ENCODE measurements at places on chromosomes 6 and 20. TPM values are rescaled to one million over a fixed set of nuclear protein-coding genes. Genes with fewer than 3 reads are reported as not detected.

Gene GJA10
- not detected for total RNA-seq

Gene BIRC7
- not detected for total RNA-seq

Gene GABRR1
- total RNA-seq = not detected

Gene LIN28B
- not detected for total RNA-seq

Gene PRSS35
- 1.3 TPM for total RNA-seq

Gene HCRTR2
- not detected for total RNA-seq

Gene PRICKLE4
- total RNA-seq = 3.5 TPM

Gene CLPSL2
- not detected for total RNA-seq

Gene OR2J3
- not detected for total RNA-seq

Gene MAP3K7
- 40.8 TPM for total RNA-seq

Gene SPTLC3
- 9.0 TPM for total RNA-seq

Gene SLC22A1
- total RNA-seq = 0.31 TPM

Gene OOEP
- total RNA-seq = not detected

DNA sequence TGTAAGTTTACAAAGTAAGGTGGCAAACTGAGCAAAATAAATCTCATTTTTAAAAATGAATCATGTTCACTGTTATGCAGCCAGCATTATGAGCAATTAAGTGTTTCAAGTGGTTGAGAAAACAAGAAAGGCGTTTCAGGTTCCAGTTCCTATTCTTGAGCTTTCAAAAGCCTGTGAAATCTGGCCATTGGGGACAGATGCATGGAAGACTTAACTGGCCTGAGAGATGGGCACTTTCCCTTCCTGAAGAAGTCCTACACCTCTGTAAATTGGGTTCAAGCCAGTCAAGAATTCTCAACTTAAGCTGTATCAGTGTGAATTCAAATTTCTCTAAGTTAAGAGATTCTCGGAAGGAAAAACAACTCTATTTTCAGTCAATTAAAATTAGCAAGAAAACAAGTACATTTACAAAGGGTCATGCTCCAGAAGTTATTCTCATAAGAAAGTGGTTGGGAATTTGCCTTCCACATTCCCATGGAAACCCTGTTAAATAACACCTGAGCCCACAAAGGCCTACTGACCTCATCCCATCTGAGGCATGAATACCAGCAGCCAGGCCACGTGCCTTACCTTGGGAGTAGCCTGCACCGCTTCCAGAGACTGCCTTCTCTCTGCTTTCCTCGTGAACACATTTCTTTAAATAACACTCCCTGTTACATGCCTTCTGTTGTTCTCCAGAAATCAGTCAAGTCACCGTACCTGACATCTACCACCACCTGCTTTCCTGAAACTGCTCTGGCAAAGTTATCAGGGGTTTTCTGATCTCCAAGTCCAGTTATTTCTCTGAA is 19.4 kb downstream of the MAP3K5 start:
- DNase-seq = no peak

GRCh38 chr6:151130329-151130728 is 109.4 kb upstream of the AKAP12 start:
- DNase-seq = no peak

GRCh38 chr6:16949716-16950115 is 152.1 kb upstream of the STMND1 start:
- peak; percentile 46 for DNase-seq

GRCh38 chr20:58569241-58570125 is 54.3 kb upstream of the APCDD1L start:
- no peak for DNase-seq

DNA sequence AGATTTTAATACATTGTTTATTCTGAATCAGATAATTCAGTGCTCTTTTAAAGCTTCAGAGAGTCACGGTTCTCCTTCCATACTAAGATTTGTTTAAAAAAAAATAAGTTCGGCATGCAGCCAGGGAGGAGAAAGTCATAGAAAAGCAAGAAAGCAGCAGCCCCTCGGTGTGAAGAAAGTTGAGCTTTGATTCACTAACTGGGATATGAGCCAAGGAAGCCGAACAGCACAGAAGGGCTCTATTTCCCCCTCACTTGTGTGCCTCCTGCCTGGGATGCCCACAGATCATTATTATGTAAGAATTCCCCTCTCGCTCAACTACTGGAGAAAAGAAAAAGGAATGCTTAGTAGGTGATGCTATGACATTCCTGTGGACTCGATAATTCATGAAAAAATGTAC is 69.3 kb upstream of the SYNJ2 start:
- DNase-seq = peak; percentile 70

DNA sequence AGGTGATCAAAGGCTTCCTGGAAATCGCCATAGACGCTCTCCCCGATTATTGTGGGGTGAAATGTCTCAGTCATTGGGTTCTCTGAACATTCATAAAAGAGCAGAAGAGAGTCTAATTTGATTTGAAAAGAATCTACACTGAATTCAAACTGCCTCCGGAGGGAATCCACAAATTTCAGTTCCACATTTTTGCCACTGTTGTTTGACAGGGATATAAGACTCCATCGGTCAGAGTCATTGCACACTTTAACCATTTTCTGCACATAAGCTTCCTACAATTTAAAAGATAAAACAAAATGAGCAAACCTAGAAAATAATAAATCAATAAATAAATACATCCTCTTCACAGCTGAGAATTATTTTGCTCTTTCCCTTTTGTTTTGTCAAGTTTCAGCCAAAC is 2.3 kb downstream of the TENT5A start:
- DNase-seq = no peak

DNA sequence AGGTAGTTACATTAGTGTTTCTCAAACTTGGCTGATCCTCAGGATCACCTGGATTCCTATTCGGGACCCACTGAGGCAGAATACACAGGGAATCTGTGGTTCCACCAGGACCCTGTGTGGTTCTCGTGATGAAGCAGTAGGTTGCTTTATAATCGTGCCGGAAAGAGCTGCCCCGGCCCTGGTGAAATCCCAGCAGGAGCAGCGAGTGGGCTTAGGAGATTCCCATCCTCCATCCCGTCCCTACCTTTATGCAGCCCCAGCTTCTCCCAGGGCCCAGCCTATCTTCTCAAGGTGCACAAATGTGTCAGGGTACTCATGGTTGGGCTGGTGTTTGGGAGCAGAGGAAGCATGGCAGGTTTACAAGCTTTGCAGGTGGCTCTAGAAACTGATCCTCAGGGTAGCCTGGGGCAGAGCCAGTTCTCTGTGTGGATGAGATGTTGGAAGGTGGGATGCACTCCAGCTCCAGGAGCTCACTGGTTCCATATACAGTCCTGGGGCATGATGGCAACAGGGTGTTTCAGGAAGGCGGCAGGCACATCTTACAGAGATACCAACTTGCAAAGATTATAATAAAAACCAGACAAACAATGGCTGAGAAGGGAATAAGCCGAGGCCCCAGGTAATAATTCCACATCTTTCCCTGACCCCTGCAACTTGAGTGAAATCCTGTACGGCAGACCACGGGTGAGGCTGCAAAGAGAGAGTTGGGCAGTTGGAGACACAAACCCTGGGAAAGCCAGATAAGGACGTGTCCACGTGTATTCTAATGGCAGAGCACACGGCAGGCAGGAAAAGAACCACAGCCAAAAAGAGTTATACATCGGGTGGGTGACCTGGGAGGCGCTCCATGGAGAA is 5.9 kb downstream of the SLC22A1 start:
- DNase-seq = no peak

DNA sequence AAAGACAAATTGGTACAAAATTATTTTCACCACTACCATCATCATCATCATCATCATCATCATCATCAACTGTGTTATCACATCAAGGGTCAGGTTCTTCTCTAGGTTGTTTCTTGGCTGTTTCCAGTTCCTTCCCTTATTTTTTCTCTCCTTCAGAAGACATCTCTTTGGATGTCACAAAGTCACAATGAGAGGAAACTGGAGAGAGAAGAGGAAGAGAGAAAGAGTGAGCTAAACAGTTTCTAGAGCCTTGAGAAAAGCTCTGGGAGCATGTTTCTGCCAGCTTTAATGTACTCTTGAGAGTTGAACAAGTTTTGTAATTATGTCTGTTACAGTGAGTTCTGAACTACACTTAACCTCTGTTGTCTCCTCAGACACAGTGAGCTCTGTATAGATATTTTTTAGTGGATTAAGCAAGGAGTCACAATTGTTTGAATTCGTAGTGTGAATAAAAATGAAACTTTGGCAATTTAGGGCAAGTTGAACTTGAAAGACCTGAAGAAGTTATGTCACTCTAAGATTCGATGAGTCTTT is 123.0 kb upstream of the AKIRIN2 start:
- DNase-seq = no peak

GRCh38 chr6:6620766-6621425 is 32.4 kb downstream of the LY86 start:
- no peak for DNase-seq

GRCh38 chr6:40630051-40630450 is 42.9 kb upstream of the LRFN2 start:
- DNase-seq = no peak

DNA sequence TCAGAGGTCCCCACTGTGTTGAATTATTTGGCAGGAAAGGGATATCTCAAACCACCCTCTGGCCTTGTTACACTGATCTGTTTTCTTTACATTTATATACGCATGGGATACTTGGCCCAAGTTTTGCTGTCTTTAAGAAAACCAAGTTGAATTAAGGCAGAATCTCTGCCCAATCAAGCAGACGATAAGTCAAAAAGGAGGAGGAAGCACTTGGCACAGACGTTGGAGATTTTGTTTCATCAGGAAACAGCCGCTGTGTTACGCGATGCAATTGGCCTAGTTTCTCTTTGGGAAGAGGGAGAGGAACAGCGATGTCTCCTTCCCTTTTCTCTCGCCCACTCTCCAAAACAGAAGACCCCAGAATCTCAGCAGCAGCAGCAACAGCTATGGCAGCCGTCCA is 20.2 kb upstream of the NAA20 start:
- DNase-seq = no peak

DNA sequence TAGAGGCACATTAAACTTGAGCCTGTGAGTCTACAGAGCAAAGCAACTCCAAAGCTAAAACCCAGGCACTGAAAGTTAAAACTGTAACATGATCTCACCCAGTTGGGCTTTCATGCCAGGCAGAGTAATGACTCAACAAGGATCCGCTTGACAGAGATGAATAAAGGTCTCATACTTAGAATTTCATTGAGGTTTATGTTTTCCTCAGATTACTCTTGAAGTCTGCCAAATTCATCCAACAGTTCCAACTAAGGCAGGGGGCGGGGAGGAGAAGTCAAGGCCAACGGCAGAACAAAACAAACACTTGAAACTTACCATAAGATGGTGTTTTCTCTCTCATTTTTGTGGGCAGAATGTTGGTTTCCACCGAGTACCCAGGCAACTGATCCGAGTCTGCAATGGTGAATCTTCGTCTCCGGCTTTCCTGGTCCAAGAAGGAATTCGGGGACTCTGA is 54.0 kb upstream of the IPCEF1 start:
- DNase-seq = peak; percentile 96

DNA sequence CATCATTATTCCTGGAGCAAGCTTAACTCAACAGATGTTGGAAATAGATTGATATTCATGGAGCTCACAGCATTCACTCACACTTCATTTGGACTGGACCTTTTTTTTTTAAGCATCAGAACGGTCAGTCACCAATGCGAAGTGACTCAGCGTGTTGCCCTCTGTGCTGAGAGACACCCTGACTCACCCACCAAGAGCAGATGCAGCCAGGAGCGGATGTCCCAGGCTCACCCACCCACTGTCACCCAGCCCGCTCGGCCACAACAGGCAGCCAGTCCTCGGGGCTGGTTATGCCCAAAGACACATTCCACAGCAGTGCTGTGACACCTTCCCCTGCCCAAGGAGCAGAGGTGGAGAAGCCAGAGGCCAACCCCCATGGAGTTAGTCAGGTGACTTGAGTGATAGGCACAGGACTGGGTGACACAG is 15.7 kb downstream of the RNASET2 start:
- DNase-seq = peak; percentile 90

GRCh38 chr6:63802606-63803206 is 167.1 kb downstream of the PHF3 start:
- peak; percentile 48 for DNase-seq

GRCh38 chr6:85240787-85241385 is 209.0 kb upstream of the NT5E start:
- no peak for DNase-seq

DNA sequence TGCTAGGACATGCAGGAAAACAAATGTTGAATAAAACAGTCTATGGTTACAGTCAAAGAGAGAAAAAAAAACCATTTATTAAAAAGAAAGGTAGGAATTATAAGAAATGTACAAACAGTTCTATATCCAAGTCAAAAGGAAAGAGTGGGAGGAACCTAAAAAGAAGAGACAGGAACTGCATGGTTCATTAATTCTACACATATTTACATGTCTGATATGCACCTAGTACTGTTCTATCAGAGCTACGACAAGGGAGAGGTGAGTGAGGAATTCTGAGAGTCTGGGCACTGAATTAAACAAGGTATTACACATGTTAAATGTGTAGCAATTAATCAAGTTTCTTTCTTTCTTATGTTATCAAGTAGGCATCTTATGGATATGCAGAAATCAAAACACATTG is 41.9 kb downstream of the SYCP2 start:
- DNase-seq = no peak

- no peak for DNase-seq
These were observed 7.5 kb upstream of the RAET1E start for GRCh38 chr6:149905371-149905910.

DNA sequence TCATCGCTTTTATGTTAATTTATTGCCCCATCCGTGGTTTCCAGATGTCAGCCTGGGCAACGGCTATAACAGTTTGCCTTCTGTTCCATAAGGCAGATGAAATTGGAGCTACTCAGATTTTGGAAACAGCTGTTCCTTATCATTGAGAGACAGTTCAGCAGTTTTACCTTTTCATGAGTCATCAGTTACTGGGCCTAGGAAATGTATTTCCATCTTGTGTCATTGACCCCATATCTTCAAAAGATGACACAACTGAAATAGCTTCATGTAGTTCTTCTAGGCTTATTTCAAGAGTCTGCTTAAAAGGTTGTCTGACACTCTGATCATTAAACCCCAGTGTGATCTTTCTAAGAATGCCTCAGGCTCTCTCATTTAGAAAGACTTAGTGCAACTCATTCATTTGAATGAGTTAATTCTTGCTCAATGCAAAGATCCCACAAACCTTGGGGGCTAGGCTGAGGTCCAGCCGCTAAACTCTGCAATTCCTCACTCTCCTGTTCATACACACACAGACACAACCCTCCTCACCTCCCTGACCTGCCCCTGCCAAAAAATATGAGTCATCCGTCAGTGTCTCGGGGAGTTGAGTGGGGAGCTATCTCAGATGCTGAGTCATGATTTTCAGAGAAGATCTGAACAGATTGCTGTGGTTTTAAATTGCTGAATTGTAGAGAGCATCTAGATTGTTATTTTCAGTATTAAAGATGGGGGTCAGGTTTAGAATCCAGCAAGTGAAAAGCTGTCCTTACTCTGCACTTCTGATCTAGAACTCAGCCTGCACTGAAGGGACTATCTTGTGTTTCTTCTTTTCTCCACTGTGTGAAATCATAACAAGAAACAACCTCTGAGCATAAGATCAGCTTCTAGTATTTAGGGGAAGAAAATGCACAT is 61.8 kb downstream of the RPP40 start:
- peak; percentile 89 for DNase-seq

GRCh38 chr6:144777249-144777648 is 492.1 kb downstream of the UTRN start:
- no peak for DNase-seq

- no peak for DNase-seq
These were observed 43.3 kb downstream of the GTF2H5 start for GRCh38 chr6:158211273-158212055.

- no peak for DNase-seq
These were observed 714.5 kb upstream of the EYS start for GRCh38 chr6:66421570-66421969.

- no peak for DNase-seq
These were observed 4.7 kb downstream of the CDKAL1 start for GRCh38 chr6:20538907-20539306.

All from myocyte (in vitro differentiated cells).